A673 (cell line): ENCODE measurements at places on chromosomes 6 and 20. TPM values are rescaled to one million over a fixed set of nuclear protein-coding genes. Genes with fewer than 3 reads are reported as not detected.

The CRIP3 gene
- total RNA-seq = 2.4 TPM in 2 replicates

The NKX2-4 gene
- 0.13 TPM in 2 replicates for total RNA-seq

The AIF1 gene
- total RNA-seq = 0.64 and 0.68 TPM in 2 replicates

The MATN4 gene
- 0.28 and 0.31 TPM in 2 replicates for total RNA-seq

DNA sequence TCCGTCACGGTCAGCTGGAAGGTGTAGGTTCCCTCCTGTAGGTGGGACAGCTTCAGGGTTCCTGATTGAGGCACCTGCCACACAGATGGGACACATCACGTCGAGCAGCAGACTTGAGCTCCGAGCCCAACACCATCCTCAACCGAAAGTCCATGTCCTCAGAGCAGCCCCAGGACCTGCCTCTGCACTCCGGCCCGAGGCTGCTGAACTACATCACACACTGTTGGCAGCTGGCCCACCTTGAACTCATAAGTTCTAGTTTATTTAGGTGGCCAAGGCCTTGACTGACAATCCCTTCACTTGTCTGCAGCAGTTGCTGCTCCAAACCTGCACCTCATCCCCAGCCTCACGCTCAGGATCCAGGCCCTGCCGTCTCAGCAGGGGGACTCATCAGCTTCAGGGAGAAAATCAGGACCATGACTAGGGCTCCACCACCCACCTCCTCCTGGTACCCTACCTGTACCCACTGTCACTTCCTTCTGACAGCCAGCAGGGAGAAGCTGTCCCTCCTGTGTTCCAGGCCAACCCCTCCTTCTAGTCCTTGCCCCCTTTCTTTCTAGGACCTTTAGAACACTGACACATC, 21.0 kb downstream of the LRP11 start:
- no peak overlapping the region for H3K4me3 ChIP-seq
- no peak overlapping the region for H3K27ac ChIP-seq
- DNase-seq = no peak
- H3K36me3 ChIP-seq = peaks cover 15% of the 10 kb centered on the region

GRCh38 chr6:54094786-54095185, 16.5 kb upstream of the MLIP start:
- no peaks in the 10 kb centered on the region for H3K27me3 ChIP-seq
- no peak for DNase-seq
- no peak overlapping the region for H3K27ac ChIP-seq
- H3K4me1 ChIP-seq = no peaks in the 10 kb centered on the region
- no peaks in the 10 kb centered on the region for H3K36me3 ChIP-seq

GRCh38 chr20:61205769-61206168, 46.3 kb upstream of the CDH4 start:
- no peak for DNase-seq
- H3K27me3 ChIP-seq = peaks cover 22% of the 10 kb centered on the region
- no peaks in the 10 kb centered on the region for H3K36me3 ChIP-seq
- no peak overlapping the region for H3K4me3 ChIP-seq
- no peaks in the 10 kb centered on the region for H3K4me1 ChIP-seq
- no peak overlapping the region for H3K27ac ChIP-seq

DNA sequence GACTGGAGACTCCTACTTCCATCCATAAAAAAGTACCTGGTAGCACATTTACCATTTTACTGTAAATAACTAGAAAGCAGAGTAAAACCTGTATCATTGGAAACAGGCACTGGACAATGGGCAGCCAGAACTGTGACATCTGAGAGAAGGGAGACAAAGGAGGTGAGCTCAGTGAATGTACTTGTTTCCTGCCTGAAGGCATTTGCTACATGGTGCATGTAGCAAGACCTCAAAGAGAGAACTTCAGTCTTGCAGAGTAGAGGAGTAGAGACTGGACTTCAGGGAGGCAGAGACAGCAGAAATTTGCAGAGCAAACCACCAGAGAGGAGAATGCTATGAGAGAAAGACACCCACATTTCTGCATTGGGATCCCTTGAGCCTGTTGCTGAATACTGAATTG, 171.0 kb upstream of the CCN2 start:
- DNase-seq = no peak
- no peak overlapping the region for H3K27ac ChIP-seq
- no peak overlapping the region for H3K4me3 ChIP-seq
- H3K27me3 ChIP-seq = no peaks in the 10 kb centered on the region
- no peaks in the 10 kb centered on the region for H3K4me1 ChIP-seq

DNA sequence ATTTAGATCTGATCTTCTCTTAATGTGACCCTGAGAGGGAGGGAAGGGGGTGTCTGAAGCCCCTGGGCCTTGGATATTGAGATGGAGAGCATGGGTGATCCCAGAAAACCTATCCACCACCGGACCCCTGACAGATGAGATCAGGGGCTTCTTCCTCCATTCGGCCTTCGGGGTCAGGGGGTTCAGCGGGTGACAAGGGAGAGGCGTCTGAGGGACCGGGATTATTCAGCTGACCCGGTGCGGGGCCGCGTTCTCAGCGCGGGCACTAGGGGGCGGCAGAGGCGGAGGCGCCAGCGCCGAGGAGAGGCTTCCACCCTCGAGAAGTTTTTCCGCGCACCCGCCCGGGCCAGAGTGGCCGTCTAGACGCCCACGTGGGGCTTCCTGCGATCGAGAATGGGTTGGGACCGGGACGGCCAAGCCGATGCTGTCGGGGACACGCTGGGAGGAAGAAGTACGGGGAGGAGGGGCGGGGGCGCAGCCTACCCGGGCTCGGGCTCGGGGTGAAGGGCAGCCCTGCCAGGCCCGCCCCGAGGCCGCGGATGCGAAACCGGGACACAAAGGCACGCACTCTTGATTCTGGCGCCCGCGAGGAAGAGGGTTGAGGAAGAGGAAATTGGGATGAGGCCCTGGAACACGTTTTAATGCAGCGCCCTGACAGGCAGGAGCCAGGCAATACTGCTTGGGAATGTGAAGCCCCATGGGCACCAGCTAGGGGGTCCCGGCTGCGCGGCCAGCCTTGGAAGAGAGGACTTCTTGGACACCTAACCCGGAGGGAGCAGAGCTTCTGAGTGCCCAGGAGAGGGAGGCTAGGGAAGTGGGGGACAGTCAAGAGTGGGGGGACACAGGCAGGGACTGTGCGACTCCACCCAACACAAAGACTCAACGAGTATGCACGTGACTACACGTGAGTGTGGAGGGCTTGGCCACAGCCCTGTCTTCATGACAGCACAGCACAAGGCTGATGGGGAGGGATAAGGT, 30.6 kb downstream of the COL11A2 start:
- DNase-seq = peak; percentile 81
- peak overlapping the region; percentile 54 for H3K4me3 ChIP-seq
- peak overlapping the region; percentile 40 for H3K27ac ChIP-seq
- H3K4me1 ChIP-seq = peaks cover 7% of the 10 kb centered on the region
- H3K27me3 ChIP-seq = no peaks in the 10 kb centered on the region
- no peaks in the 10 kb centered on the region for H3K36me3 ChIP-seq
